Fibroblast of villous mesenchyme (primary cell): ENCODE measurements at places on chromosomes 4 and X. TPM values are rescaled to one million over a fixed set of nuclear protein-coding genes. Genes with fewer than 3 reads are reported as not detected.

PABPC1L2A gene
- total RNA-seq, result not detected in 2 replicates

MOSPD2 gene
- 22.9 and 61.3 TPM in 2 replicates for total RNA-seq

ADAMTS3 gene
- total RNA-seq, result 2.6 and 3.0 TPM in 2 replicates

TSPAN6 gene
- 30.0 and 44.5 TPM in 2 replicates for total RNA-seq

UGT2B7 gene
- not detected in 2 replicates for total RNA-seq

MAGEB17 gene
- total RNA-seq, result not detected in 2 replicates

DKK2 gene
- under 0.01 and 0.43 TPM in 2 replicates for total RNA-seq

SSX2B gene
- 0.32 TPM in 1 of 2 replicates, not detected in the other for total RNA-seq

RHOXF2B gene
- not detected in 2 replicates for total RNA-seq

POU3F4 gene
- not detected in 2 replicates for total RNA-seq

SPARCL1 gene
- total RNA-seq, result under 0.01 TPM in 1 of 2 replicates, not detected in the other

PLP1 gene
- under 0.01 TPM in 2 replicates for total RNA-seq

XAGE1A gene
- total RNA-seq, result 0.32 TPM in 1 of 2 replicates, not detected in the other

NSUN7 gene
- total RNA-seq, result 0.32 and 0.86 TPM in 2 replicates

TCEAL5 gene
- total RNA-seq, result not detected in 2 replicates

MAGEC2 gene
- total RNA-seq, result not detected in 2 replicates

REPS2 gene
- total RNA-seq, result 0.32 and 0.43 TPM in 2 replicates

CRLF2 gene
- total RNA-seq, result not detected in 2 replicates

NRK gene
- total RNA-seq, result 0.32 and 4.7 TPM in 2 replicates

CTAG1A gene
- not detected in 2 replicates for total RNA-seq

FAM9B gene
- total RNA-seq, result not detected in 2 replicates

TTC29 gene
- under 0.01 TPM in 1 of 2 replicates, not detected in the other for total RNA-seq

TMPRSS11D gene
- not detected in 2 replicates for total RNA-seq

DIPK2B gene
- under 0.01 TPM in 1 of 2 replicates, not detected in the other for total RNA-seq

UNC5C gene
- under 0.01 and 0.43 TPM in 2 replicates for total RNA-seq

ADGRG4 gene
- total RNA-seq, result not detected in 2 replicates

METAP1 gene
- total RNA-seq, result 62.6 and 63.8 TPM in 2 replicates

GPRIN3 gene
- 0.43 and 0.64 TPM in 2 replicates for total RNA-seq

MGST2 gene
- total RNA-seq, result 8.7 and 16.8 TPM in 2 replicates

DUX4 gene
- not detected in 2 replicates for total RNA-seq

TAF7L gene
- 0.32 and 1.3 TPM in 2 replicates for total RNA-seq

INPP4B gene
- 51.9 and 64.3 TPM in 2 replicates for total RNA-seq

FATE1 gene
- total RNA-seq, result not detected in 2 replicates

ZBTB33 gene
- 12.9 and 20.3 TPM in 2 replicates for total RNA-seq

EDNRA gene
- total RNA-seq, result 0.86 and 4.2 TPM in 2 replicates
